Fibroblast of skin of right biceps (primary cell): ENCODE measurements at places on chromosomes 2 and 18.

DNA sequence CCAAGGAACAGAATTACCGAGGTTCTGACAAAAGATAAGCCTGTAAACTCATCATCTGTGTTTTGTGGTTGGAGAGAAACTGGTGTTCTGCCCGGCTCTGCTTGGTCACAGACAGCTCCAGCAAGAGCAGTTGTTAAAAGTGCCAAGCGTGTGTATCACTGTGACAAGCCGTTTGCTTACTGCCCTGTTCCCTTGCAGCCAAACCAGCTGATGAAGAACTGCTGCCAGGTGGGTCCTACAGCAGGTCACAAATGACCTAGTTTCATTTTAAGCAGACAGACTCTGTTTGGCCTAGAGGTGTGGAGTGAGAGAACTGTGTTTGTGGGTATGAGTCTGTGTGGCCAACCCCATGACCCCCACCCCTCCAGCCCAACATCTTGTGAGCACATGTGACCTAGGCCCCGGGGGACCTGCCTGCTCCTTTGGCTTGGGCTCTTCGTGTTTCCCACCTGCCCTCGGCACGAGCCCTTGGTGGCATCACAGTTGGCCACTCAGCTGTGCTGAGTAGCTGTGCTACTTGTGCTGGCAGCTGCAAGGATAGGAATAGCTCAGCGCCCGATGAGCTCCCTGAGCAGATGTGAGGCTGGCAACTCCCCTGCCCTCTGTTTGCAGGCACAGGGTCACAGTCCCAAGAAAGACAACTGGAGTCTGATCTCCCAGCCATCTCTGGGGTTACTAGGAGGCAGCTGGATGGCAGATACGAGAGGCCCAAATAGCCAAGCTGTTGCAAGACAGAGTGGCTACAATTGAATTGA lies 9.7 kb downstream of the OXER1 start:
- no peak for DNase-seq

DNA sequence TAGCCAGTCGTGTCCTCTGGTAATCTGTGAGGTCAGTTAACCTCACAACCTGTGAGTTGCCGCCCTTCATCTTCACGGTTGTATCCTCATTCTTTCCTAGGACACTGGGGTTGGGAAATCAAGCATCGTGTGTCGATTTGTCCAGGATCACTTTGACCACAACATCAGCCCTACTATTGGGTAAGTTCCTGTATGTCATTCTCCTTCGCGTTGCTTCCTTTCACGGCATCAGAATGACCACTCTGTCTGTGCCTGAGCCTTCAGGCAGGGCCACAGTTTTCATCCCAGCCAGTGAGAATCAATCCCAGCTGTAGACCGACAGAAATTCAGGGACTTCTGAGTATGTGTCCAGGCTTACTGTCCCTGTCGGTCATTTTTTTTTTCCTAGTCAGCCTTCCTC lies 67.1 kb downstream of the RAB31 start:
- no peak for DNase-seq

DNA sequence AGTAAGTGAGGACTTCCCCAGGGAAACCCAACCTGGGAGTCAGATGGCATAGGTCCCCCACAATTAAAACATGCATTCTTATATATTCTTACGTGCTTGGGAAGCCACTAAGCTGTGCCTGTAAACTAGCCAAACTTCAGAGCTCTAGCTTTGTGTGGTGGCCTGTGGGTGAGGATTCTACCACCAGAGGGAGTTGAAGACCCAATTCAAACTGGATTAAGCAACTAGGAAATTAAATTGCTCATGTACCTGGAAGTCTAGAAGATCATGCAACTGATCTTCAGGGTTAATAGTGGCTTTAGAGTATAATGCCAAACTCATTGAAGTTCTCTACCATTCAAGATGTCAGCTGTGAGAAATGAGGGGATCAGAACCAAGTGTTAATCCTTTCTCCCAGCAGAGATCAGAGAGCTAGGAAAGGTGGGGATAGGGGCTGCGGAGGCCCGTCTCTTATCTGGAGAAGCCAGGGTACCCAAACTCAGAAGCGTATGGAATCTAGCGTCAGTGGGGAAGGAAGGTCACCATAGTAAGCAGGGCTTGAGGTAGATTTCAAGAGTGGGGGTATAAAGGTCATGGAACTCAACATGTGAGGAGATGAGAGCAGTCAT lies 53.2 kb upstream of the CCDC85A start:
- DNase-seq = peak; percentile 40

DNA sequence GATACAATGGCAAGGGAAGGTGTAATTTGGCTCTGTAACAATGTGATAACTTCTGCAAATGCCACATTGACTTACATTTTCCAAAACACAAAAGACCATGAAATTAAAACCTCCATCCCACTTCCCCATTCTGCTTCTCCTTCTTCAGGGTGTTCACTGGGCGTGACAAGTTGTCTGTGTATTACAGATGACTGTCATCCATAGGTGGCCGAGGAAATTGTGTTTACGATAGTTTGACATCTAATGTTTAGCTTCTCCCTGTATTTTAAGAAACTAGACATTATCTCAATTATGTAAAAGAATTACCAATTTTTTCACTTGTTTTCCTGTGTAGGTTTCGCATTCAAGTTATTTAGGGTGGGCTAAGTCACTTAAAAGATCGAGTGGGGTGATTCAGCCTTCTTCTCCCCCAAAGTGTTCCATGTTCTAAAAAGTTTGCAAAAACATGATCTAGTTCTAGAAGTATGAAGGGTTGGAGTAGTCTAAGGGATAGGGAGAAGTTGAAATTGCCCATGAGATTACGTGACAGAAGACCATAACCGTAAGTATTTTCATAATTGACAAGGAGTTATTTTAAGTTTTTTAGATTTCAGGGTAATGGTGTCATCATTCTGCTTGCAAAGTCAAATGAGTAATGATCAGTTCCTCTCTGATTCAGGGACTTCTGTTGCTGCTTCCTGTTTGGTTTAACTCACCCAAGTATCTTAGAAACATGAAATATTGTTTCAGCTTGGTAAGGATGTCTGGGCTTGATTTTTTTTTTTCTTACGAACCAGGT lies 25.2 kb upstream of the CYTIP start:
- peak; percentile 95 for DNase-seq

DNA sequence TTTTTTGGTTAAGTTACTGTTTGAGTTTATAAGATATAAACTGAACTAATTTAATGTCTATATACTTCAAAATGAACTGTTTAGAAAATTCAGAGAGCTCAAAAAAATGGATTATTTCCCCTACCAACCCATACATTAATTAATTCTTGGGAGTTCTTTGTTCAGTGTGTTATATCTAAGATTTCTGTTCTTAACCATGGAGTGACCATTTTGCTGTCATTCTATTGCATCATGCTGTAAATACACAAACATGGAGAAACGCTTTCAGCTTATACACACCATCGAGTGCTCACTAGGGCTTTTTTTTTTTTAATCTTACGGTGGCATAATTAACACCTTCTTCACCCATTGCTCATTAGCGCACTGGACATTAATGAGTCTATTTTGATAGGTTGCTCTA lies 33.4 kb upstream of the TBR1 start:
- DNase-seq = no peak

GRCh38 chr2:11239666-11240462 lies 84.6 kb downstream of the SLC66A3 start:
- peak; percentile 22 for DNase-seq
